ENCODE measurements at places on chromosomes 16 and 17. TPM values are rescaled to one million over a fixed set of nuclear protein-coding genes. Genes with fewer than 3 reads are reported as not detected.

TMEM220 gene
- 42.7 TPM for total RNA-seq

UNC13D gene
- 10.8 TPM for total RNA-seq

SPAG7 gene
- total RNA-seq, result 20.3 TPM

IL34 gene
- 0.58 TPM for total RNA-seq

PLA2G10 gene
- total RNA-seq, result not detected

RPL27 gene
- 293 TPM for total RNA-seq

KLHL10 gene
- total RNA-seq, result not detected
